ENCODE measurements at places on chromosomes 11 and 22. TPM values are rescaled to one million over a fixed set of nuclear protein-coding genes. Genes with fewer than 3 reads are reported as not detected.

The ASRGL1 gene
- total RNA-seq = 50.1 TPM

- H3K27ac ChIP-seq = no peak overlapping the region
- H3K36me3 ChIP-seq = no peaks in the 10 kb centered on the region
- no peaks in the 10 kb centered on the region for H3K27me3 ChIP-seq
- DNase-seq = no peak
- peaks cover 15% of the 10 kb centered on the region for H3K4me1 ChIP-seq
These were observed 11.6 kb upstream of the RTN4R start for GRCh38 chr22:20279662-20280134.

The RELT gene
- 18.4 TPM for total RNA-seq

The CLTCL1 gene
- 7.7 TPM for total RNA-seq

- no peaks in the 10 kb centered on the region for H3K36me3 ChIP-seq
- H3K4me3 ChIP-seq = no peak overlapping the region
- no peak overlapping the region for H3K27ac ChIP-seq
- peaks cover 21% of the 10 kb centered on the region for H3K27me3 ChIP-seq
These were observed 97.2 kb downstream of the GRIK4 start for GRCh38 chr11:120608760-120609211.

DNA sequence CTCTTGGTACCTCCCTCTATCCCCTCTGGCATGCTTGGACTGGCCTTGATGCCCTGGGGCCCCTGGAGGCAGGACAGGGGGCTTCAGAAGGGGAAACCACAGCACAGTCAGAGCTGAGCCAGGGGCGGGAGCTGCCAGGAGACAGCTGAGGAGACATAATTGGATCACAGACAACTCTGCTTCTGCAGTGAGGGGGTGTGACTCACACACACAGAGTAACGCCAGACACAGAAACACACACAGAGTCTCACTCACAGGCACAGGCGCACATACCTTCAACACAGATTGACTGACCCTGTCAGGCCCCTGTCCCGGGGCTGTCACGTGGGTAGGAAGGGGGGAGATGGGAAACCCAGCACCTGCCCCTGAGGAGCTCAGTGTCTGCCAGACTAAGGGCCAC, 20.6 kb downstream of the STARD10 start:
- no peak overlapping the region for H3K4me3 ChIP-seq
- peaks cover 20% of the 10 kb centered on the region for H3K4me1 ChIP-seq
- DNase-seq = no peak
- no peak overlapping the region for H3K27ac ChIP-seq

DNA sequence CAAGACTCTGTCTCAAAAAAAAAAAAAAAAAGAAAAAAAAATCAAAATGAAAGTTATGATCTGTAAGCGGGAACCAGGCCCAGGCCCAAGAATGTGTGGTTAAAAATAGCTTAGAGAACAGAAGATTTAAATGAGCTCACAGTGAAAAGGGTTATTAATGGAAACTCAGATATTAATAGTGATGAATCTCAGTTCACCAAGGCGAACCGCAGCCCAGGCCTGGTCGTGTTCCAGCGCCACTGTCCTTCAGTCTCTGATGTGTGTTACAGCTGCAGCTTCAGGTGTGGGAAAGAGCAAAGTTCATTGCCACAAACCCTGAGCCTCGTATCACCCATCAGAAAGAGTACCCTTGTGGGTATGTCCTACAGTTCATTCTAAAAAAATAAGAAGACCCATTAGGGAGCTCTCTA, 107.1 kb downstream of the GAB2 start:
- no peak overlapping the region for H3K4me3 ChIP-seq
- H3K27me3 ChIP-seq = no peaks in the 10 kb centered on the region
- DNase-seq = no peak
- H3K4me1 ChIP-seq = peaks cover 31% of the 10 kb centered on the region
- H3K36me3 ChIP-seq = no peaks in the 10 kb centered on the region
